Activated CD8-positive, alpha-beta T cell treated with anti-CD3 and anti-CD28 coated beads for 36 hours (primary cell): ENCODE measurements at places on chromosomes 11 and 22. TPM values are rescaled to one million over a fixed set of nuclear protein-coding genes. Genes with fewer than 3 reads are reported as not detected.

Gene DNHD1
- total RNA-seq: 27.5 TPM

Gene HEPHL1
- total RNA-seq: not detected

Gene PPP2R1B
- 49.7 TPM for total RNA-seq

Gene BLID
- total RNA-seq: not detected

Gene ZC3H12C
- 0.40 TPM for total RNA-seq

Gene FOLR1
- not detected for total RNA-seq

Gene PANX3
- total RNA-seq: not detected

Gene MMP3
- total RNA-seq: not detected

Gene CFAP300
- total RNA-seq: not detected

Gene OR8D1
- total RNA-seq: not detected

Gene SYNGR1
- 3.8 TPM for total RNA-seq

Gene LARGE2
- 1.1 TPM for total RNA-seq

Gene OR56A1
- total RNA-seq: not detected

Gene ART1
- not detected for total RNA-seq

Gene OR52N4
- 0.47 TPM for total RNA-seq

Gene APOL5
- total RNA-seq: not detected

- DNase-seq: no peak
These were observed 38.9 kb downstream of the RELT start for GRCh38 chr11:73414977-73415651.

GRCh38 chr11:43922295-43922648 is 20.2 kb upstream of the C11orf96 start:
- DNase-seq: no peak

DNA sequence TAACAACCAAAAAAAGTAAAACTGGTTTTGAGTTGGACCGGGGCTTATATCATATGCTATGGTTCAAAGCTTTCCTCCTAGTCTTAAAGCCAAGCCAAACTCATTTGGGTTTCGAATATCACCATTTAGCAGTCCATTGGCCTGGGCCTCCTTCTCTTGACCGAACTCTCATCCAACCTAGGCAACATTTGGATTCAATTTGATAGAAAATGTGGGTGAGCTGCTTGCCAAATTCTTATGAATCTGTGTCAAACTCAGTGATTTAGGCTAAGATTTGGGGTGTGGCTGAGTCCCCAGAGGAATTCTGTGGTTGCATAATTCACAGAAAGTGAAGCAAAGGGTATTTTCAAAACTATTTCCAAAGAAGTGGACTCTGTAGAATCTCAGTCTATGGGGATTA is 83.7 kb downstream of the BLID start:
- no peak for DNase-seq

- no peak for DNase-seq
These were observed 3.3 kb downstream of the PARVG start for GRCh38 chr22:44184006-44184405.

DNA sequence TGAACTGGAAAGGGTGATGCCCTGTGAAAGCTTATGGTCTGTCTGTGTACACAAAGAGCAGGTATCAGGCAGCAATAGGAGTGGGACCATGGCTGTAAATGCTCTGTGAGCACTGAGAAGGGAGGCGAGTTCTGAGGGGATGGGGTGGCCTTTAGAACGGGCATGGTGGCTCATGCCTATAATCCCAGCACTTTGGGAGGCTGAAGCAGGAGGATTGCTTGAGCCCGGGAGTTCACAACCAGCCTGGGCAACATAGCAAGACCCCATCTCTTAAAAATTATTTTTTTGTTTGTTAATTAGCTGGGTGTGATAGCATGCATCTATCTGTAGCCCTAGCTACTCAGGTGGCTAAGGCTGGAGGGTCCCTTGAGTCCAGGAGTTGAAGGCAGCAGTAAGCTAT is 3.5 kb downstream of the SPINDOC start:
- no peak for DNase-seq

DNA sequence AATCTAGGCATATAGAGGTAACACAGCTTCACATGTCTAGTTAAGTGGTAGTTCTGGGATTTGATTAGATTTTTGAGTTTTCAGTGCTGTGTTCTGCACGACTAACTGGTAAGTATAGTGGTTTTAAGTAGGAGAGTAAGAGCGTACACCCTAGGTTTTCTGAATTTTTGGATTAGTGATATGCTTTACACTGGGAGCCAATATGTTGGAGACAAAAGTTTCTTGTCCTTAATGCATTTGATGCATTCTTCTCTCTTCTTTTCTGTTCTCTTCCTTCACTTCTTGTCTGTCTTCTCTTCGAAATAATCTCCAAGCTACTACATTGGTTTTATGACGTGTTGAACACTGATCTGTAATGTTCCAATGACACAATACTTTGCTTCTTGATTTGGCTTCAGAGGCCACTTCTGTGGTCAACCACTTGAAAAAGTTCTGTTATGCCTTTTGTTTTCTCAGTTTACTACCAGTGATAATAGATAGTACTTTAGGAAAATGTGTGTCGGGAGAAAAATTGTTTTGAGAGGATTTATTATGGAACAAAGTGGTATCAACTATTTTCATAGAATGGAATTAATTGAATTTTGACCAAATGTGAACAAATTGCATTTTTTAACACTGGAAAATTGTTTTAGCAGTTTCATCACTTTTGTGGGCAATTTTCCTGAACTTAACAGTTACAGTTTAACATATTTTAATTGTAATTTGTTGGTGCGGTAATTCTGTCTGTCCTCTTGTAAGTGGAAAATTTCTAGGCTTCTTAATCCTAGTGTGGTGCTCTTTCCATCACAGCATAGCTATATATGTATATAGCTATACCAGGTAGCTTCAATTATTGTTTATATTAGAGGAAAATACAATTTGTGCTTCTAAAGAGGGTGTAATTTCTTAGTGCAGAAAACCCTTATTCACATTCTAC is 2.6 kb downstream of the PDE3B start:
- peak; percentile 57 for DNase-seq

- DNase-seq: no peak
These were observed 30.5 kb downstream of the IFT27 start for GRCh38 chr22:36745301-36745995.

- no peak for DNase-seq
These were observed 65.8 kb downstream of the DCDC1 start for GRCh38 chr11:31303644-31304180.

- DNase-seq: no peak
These were observed 48.0 kb upstream of the SORL1-AS1 start for GRCh38 chr11:121500717-121501116.

DNA sequence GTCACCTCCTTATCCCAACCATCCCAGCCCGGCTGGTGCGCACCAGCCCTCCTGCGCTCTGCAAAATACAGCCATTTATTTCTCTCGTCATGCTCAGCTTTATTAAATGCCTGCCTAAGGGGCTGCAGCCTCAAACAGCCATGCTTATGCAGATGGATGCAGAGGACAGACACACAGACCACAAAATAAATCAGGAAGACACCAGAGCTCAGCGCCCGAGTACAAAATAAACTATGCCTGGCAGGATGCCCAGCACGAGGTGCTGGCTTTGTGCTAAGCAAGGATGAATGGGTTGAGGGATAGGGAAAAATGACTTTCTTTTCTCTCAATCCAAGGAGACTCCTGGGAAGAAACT is 70.5 kb downstream of the RPUSD4 start:
- no peak for DNase-seq

DNA sequence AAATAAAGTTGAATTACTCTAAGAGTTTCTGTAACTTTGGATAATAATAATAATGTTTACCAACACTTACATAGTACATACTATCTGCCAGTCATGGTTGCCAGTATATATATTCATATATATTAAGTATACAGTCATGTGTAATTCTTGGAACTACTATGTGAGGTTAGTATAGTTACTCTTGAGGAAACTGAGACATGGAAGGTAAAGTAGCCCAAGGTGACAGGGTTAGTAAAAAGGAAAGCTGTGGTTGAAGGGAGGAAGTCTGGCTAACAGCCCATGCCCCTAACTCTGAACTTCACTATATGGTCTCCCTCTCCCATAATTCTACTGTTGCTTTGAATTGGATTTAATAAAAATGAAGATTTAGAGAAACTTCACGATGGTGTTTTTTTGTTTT is 24.9 kb downstream of the FDX1 start:
- no peak for DNase-seq

GRCh38 chr11:88704485-88704884 is 361.3 kb downstream of the GRM5 start:
- DNase-seq: no peak

- DNase-seq: peak; percentile 74
These were observed 1.3 kb downstream of the DENND5A start for GRCh38 chr11:9263840-9264315.

DNA sequence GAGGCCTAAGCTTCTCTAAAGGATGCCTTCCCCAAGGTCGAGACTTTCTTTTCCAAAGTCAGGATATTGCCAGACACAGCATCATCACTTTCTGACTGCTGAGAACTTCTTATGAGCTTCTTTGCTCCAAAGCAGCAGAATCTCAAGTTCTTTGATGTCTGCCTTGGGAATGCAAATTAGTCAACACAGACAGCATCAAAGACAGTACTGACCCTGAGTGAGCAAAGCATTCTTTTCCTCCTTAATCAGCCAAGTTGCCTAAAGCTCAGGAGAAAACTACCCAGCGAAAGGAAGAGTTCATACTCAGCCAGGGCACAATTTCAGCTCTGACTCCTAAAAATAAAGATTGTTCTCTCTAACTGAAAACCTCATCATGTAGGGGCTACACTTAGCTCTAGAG is 98.0 kb downstream of the SLC36A4 start:
- DNase-seq: no peak

DNA sequence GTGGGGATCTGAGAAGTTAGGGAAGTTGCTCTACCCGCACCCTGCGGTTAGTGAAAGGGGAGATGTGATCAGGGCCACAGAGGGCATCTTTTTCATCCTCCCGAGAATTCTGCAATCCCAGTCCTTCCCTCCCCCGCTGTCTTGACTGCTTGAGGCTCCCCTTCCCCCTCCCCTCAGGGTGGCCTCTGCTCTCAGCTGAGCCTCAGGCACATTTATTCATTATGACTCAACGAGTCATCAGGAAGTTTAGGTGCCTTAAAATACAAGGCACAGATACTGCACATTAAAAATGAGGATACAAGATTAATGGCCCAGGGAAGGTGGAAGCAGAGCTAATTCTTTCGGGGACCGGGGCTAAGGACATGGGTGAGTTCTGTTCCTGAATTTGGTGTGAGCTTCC is 104.0 kb downstream of the CACNA1I start:
- no peak for DNase-seq

GRCh38 chr11:126878913-126879482 is 121.6 kb downstream of the KIRREL3 start:
- DNase-seq: no peak

GRCh38 chr11:44327730-44328129 is 17.8 kb upstream of the ALX4 start:
- no peak for DNase-seq

GRCh38 chr11:107951155-107951554 is 22.9 kb downstream of the RAB39A start:
- DNase-seq: no peak

GRCh38 chr11:55942785-55943392 is 6.7 kb upstream of the OR5I1 start:
- no peak for DNase-seq

DNA sequence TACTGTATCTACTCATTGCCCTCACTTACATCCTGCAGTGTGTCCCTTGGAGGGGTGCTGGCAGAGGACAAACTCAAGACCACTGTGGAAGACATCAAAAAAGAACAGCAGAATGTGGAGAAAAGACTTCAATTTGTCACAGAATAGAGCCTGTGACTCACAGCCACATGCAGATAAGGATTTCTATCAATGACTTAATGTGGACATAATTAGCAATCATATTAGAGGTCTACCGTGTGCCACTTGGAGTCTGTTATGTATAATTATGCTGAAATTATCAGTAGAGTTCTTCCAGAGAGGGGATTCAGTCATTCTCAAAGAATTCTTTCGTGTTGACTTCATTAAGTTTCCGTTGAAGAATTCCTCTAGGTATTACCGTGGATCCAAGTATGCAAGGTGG is 473.5 kb downstream of the MIAT start:
- no peak for DNase-seq

- peak; percentile 10 for DNase-seq
These were observed 689 bp downstream of the RAB39A start for GRCh38 chr11:107928767-107929507.
